ENCODE measurements at places on chromosomes 2 and 18.

GRCh38 chr2:36539631-36540030, 58.3 kb downstream of the FEZ2 start:
- DNase-seq, result no peak

GRCh38 chr2:168751104-168751740, 51.2 kb upstream of the NOSTRIN start:
- no peak for DNase-seq

DNA sequence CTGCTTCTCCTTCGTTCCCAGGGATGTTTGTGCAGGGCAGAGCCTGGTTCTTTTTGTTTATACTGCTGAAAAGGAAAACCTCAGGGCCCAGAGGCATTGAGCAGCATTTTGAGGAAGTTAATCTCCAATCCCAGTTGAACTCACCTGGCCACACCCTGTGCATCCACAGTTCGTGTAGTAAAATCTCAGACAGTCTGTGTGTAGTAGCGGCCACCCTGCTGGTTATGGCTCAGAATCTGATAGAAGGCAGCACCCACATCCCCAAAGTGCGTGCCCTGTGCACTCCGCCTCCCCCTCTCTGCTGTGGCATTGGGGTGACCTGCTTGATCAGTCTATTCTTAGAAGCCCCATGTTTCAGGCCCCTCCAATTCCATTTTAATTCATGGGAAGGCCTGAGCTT, 10.9 kb downstream of the TRIB2 start:
- no peak for DNase-seq

DNA sequence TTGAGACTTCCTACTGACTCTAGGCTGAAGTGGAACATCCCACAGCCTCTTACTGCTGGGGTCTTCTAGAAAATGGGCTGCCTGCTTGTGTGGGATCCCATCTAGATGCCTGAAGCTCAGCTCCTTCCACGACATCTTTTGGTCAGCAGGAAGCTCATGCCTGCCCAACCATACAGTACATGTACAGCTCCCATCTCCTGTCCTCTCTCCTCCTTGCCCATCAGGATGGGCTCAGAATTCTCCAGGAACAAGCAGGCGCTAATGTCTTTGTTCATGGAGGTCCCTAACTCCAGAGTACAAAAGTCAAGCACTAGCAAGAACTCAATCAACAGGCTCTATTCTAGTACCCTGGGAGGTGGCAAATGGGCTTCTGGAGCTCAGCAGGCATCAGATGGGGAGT, 31.7 kb upstream of the GPR17 start:
- no peak for DNase-seq

DNA sequence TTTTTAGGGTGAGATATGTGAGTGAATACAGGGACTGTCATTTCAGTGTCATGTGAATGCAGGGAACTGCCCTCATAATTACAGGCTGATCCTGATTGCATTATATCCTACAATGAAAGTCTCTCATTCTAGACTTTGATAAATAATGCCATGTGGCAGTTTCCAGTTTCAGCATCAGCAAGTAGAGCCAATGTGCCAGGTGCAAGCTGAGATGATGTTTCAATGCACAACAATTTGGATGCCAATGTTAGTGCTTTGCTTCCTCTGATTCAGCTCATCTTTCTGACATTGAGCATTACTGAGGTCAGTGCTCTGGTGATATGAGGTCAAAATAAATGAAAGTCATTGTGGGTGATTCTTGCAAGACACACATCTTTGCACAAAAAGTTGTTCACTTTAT, 63.7 kb upstream of the TFPI start:
- no peak for DNase-seq

GRCh38 chr2:224162122-224162521, 123.0 kb upstream of the SERPINE2 start:
- DNase-seq, result no peak

DNA sequence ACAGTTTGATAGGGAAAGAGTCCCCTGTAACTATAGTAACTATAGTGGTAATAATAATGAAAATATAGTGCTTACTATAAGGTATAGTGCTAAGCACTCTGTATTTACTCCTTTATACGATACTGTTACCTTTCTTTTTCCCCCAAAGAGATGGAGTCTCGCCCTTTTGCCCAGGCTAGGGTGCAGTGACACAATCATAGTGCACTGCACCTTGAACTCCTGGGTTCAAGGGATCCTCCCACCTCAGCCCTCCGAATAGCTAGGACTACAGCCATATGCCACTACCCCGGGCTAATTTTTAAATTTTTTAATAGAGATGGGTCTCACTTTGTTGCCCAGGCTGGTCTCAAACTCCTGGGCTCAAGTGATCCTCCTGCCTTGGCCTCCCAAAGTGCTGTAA, 34.6 kb downstream of the EML4 start:
- DNase-seq, result no peak

GRCh38 chr2:7057865-7058400, 140.7 kb downstream of the RNF144A start:
- no peak for DNase-seq

- DNase-seq, result no peak
Observed at GRCh38 chr18:37381554-37381953, 184.0 kb downstream of the CELF4 start.

DNA sequence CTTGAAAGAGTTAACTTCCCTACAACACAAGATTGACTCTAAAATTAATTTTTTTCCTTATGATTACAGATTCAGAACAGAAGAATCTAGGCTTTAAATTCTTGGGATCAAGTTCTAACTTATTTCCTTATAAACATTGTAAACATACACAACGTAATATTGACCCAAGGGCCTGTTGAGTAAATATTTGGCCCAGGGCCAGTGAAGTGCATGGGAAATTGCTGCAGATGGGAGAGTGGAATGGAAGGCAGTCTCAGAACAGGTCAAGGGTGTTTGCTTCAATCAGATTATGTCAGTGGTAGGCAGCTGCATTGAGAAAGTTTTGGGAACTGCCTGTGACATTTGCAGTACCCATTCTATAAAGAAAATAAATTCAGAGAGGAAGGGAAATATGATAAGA, 137.6 kb downstream of the MYO1B start:
- no peak for DNase-seq

GRCh38 chr18:24127735-24128134, 11.1 kb upstream of the CABYR start:
- no peak for DNase-seq

DNA sequence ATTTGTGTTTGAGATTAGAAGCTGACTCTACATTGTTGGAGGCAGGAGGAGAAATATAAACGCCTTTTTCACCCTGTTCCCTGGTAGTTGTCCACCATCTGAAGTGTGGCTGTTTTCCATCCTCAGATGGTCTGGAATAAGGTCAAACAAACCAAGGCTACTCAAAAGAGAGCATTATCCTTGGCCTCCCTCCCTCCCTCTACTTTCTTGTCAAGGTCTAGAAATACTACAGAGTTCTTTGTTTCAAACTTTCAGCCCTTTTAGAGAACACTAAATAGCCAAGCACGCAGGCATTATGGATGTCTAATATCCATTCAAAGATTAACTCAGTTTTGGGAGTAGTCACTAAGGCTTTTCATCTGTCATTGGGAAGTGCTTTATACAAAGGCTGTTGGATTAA, 215.8 kb upstream of the ITGA4 start:
- DNase-seq, result no peak

DNA sequence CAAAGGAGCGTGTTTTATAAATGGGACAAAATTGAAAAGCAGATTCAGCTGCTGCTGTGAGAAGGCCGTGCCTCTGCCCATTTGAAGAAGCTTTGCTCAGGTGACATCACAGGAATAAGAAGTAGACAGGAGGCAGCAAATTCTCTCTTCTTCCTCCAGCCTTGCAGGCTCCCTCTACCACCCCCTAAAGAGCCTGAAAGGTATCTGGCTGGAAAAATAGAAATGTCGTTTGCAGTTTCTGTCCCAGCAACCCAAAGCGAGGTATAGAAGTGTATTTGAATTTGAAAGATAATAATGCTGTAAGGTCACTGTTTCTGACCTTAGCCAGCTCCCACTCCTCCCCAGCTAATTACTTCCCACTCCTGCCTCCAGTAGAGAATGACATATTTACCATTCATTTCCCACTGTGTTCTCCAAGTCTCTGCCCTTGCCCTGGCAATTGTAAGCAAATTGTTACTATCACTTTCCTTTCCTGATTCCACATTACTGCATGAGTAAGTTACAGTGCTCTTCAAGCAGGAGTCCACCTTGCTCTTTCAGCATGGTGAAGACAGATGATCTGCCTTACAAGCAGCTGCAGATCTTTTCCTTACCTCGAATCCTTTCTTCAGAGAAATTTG, 56.8 kb upstream of the RASGRP3 start:
- no peak for DNase-seq

DNA sequence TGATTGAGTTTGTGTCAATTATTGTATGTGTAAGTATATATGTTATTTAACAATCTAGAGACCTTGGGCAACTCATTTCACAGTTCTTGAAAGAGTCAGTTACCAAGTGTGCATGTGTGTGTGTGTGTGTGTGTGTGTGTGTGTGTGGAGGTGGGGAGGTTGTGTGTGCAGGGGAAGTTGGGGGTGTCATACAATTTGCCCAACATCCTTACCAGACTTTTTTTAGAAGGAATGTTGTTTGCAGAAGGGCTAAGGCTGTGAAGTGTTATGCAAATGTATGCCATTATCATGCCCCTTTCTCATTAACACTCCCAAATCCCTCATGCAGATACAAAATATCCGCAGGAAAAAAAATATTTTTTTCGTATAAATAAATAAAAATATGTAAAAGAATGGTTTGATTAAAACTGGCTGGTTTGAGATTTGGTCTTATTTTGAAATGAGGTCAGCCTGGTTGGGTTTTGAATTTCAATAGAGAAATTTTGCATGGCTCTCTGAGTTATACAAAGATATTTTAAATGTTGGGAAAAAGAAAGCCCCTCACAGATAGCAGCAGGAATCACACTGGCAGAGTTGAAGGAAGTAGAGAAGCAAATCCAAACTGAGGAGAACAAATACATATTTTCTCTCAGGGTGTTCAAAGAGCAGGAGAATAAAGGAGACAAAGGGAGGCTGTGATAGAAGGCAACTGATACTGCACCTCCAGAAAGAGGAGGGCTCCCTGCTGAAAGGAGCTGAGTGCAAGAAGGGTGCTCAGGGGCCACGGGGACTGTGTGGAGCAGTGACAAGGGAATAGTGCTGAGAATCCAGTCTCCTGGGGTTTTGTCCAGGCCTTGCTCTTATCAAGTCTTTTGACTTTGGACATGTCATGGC, 1365.5 kb upstream of the CELF4 start:
- no peak for DNase-seq

- DNase-seq, result no peak
Observed at GRCh38 chr18:72013427-72013850, 530.7 kb downstream of the CBLN2 start.

DNA sequence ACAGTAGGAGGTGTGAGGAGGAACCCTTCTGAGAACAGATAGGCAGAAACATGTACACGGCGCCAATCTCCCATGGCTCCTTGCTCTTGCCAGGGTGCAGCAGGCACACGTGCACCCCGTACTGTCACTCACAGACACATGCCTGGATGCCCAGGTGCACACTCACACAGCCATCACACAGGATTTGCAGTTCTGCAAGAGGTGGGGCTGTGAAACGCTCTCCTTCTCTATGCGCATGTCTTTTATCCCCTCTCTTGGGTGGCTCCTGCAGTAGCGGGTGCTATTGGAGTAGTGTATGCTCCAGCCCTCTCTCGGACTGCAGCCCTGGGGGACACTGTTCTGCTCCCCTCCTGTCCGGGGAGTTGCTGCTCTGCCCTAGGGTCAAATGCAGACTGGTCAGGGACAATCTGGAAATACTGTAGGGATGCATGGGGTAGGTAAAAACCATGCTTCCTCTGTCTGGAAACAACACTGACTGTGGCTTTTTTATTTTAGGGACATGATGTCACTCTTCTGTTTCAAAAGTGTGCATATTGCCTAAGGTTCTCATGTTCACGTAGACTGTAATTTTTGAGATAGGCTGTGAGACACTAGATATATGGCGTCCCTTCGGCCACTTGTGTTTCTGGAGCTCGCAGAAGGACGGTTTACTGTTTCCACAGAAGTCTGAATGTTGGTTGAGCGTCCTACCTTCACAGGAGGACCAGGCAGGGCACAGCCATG, 118.5 kb downstream of the PRKCE start:
- DNase-seq, result no peak

GRCh38 chr2:194004590-194005206, 1652.3 kb upstream of the SLC39A10 start:
- no peak for DNase-seq

DNA sequence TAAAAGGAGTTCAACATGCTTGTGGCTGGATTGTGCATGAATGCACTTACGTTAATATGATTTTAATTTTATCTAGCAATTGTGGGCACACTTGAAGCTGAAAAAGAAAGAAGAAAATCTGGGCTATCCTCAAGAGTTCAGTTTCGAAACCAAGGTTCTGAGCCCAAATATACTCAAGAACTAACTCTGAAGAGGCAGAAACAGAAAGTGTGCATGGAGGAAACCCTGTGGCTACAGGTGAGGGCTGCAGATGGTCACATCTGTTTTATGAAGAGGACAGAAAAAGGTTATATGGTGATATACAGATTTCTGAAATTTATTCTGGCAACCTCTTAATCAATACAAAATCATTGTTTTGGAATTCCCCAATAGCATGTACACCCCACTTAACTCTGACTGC, 57.3 kb downstream of the ITGA6 start:
- DNase-seq, result no peak
